ENCODE measurements at places on chromosomes 5 and 9.

DNA sequence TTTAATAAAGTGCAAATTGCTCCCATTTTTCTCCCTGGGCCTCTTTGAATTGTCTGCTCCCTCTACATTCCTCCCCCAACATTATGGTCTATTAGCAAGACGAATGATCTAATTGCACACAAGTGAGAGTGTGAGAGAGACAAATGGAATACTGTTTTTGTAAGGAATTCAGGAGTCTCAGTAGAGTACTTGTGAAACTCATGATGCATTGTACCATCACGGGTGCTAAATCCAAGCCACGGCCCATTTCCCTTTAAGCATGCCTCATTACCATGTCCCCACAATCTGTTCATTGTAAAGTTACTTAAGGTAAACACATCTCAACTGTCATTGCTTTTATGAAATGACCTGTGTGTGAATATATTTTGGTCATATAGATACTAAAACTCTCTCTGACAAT, 62.8 kb downstream of the CD180 start:
- H3K4me3 ChIP-seq: no peak overlapping the region
- no peak for DNase-seq
- H3K4me1 ChIP-seq: no peaks in the 10 kb centered on the region
- no peak overlapping the region for H3K27ac ChIP-seq
- no peaks in the 10 kb centered on the region for H3K27me3 ChIP-seq

- H3K4me1 ChIP-seq: peaks cover 31% of the 10 kb centered on the region
- no peaks in the 10 kb centered on the region for H3K36me3 ChIP-seq
- no peak overlapping the region for H3K27ac ChIP-seq
- DNase-seq: no peak
- H3K4me3 ChIP-seq: no peak overlapping the region
Observed at GRCh38 chr5:151087486-151087885, 6.7 kb upstream of the TNIP1 start.

DNA sequence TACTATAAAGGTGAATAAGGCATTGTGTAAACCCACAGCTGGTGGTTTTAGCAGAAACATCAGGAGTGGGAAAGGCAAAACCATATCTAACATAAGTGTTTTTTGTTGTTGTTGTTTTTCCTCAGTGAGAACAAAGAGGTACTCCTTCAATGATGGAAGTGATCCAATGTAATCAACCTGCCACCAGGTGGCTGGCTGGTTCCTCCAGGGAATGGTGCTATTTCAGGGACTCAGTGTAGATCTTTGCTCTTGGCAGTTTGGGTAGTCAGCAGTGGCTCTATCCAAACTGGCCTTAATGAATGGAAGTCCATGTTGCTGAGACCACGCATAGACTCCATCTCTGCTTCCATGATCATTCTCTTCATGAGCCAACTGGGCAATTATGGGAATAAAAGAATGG, 10.8 kb downstream of the DMRTA1 start:
- H3K4me3 ChIP-seq: no peak overlapping the region
- H3K36me3 ChIP-seq: no peaks in the 10 kb centered on the region
- no peaks in the 10 kb centered on the region for H3K4me1 ChIP-seq
- DNase-seq: no peak

GRCh38 chr9:75184471-75184870, 96.2 kb downstream of the OSTF1 start:
- H3K27ac ChIP-seq: no peak overlapping the region
- DNase-seq: no peak
- H3K27me3 ChIP-seq: no peaks in the 10 kb centered on the region

DNA sequence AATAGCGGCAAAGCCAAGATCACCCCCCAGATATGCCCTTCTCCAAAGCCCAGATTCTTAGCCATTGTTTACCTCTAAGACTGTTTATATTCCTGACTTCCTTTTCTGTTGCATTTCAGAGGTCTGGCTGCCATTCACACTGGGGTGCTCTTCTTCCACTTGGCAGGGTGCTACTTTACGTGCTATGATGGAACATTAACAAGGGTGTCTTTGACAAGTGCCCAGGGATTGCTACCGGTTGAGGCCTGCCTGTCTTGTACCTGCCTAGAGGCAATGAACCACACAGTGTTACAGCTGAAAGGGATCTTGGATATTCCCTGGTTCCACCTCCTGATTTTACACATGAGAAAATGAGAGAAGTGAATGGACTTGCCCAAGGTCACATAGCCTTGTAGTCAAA, 352.1 kb upstream of the KIF2A start:
- H3K36me3 ChIP-seq: no peaks in the 10 kb centered on the region
- H3K4me1 ChIP-seq: no peaks in the 10 kb centered on the region
- H3K27ac ChIP-seq: no peak overlapping the region
- no peak for DNase-seq
- H3K4me3 ChIP-seq: no peak overlapping the region
- no peaks in the 10 kb centered on the region for H3K27me3 ChIP-seq
